ENCODE measurements at places on chromosomes 1 and 21.

DNA sequence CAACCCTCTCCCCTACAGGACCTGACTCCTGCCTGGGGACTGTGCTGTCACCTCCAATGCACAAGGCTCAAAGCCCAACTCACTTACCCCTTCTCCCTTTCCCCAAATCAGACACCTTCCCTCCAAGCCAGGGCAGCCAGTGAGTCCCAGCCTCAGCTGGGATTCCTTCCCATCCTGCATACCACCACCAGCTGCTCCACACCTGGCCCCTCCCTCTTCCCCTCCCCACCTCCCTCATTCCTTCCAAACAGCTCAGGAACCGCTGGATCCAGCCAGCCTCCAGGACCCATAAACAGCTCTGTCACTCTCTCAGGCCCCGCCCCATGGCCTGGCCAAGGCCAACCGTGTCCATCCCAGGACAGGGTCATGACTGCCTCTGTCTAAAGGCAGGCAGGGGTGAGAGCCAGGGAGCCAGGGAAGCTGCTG is 41.4 kb downstream of the ACOT7 start:
- no peak for DNase-seq

DNA sequence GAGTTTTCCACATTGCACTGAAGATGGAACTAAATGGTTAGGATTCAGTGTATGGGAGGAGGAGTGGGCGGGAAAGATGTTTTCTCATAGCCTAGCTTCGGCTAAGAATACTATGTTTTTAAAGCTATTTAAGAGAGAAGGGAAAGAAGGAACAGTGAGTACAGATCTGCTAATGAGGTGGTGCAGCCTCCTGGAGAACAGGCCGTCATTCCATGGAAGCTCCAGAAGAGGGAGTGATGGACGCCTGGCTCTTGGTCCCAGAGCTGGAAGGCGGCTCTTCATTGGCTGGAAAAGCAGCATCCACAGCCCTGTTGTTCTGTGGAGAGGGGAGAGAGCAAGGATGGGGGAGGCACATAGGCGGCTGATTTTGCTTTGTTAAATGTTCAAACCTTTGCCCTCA is 6.9 kb downstream of the CAMK1G start:
- no peak for DNase-seq

DNA sequence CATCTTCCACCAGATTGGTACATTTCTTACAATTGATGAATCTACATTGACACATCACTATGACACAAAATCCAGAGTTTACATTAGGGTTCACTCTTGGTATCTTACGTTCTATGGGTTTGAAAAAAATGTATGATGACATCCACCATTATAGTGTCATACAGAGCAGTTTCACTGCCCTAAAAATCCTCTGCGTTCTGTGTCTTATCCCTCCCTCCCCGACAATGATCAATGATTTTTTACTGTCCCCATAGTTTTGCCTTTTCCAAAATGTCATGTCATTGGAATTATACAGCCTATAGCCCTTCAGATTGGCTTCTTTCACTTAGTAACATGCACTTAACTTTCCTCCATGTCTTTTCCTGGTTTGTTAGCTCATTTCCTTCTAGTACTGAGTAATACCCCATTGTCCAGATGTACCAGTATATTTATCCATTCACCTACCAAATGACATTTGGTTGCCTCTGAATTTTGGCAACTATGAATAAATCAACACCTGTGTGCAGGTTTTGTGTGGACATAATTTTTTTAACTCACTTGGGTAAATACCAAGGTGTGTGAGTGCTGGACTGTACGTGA is 80.9 kb upstream of the CDC42BPA start:
- no peak for DNase-seq

- no peak for DNase-seq
Measured at GRCh38 chr21:39181205-39181818, 1.9 kb downstream of the PSMG1 start.

DNA sequence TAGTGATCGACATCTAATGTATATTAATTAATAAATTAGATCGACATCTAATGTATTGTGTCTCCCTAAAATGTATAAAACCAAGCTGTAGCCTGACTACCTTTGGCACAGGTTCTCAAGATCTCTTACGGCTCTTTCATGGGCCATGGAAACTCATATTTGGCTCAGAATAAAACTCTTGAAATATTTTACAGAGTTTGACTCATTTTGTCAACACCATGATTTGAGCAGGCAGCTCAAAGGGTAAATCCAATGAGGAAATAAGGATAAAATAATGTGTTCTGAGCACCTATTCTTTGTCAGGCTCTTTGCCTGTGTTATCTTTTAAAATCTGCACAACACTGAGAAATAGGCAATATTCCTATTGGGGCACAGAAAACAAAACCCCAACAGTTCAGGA is 223.4 kb upstream of the DUSP10 start:
- no peak for DNase-seq

DNA sequence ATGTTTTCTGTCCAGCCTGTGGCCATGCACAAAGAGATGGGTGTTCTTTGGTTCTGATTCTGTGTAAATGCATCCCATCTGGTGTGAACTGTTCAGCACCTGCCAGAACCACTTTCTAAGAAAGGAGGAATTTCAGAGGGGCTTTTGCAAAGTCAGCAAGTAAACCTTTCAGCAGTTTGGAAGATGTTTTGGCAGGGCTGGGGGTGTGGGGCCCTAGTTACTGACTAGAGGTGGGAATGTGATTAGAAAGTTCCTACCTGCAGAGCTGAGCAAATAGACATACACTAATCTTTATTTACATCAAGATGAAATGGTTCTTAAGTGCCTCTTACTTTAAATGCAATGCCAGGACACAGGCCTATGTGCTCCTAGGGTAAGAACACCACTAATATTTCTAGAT is 378.1 kb upstream of the USP24 start:
- DNase-seq: no peak

GRCh38 chr1:204286315-204286714 is 72.5 kb upstream of the GOLT1A start:
- DNase-seq: no peak

DNA sequence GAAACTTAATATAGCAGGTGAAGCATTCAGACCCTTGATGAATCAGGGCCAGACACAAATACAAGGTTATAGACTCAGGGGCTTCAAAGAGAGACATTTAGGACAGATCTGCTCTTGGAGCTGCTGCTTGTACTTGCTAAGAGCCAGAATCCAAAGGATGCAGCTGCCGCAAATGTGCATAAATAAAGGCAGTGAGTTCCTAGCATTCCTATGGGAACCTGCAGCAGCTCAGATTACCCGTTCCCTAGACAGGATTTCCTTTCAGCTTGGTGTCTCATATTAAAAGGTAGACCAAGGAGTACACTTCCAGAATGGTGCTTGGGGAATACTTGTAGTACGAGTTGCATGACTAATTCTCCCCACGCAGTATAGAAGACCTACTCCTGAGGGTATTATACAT is 9.7 kb upstream of the LRRC53 start:
- no peak for DNase-seq

- no peak for DNase-seq
Measured at GRCh38 chr1:218412171-218412570, 67.0 kb downstream of the TGFB2 start.
